CD8-positive, alpha-beta memory T cell (primary cell): ENCODE measurements at places on chromosomes 13 and 19. TPM values are rescaled to one million over a fixed set of nuclear protein-coding genes. Genes with fewer than 3 reads are reported as not detected.

ZFR2 gene
- total RNA-seq: 0.71 TPM

PIBF1 gene
- 21.7 TPM for total RNA-seq

CALR3 gene
- total RNA-seq: not detected

ATP8A2 gene
- total RNA-seq: 0.58 TPM

ZBTB45 gene
- total RNA-seq: 16.1 TPM

ZNF492 gene
- total RNA-seq: 1.5 TPM

ZNF426 gene
- 18.7 TPM for total RNA-seq

TNFRSF19 gene
- not detected for total RNA-seq

GJB6 gene
- 7.3 TPM for total RNA-seq

TEX29 gene
- not detected for total RNA-seq

PRODH2 gene
- not detected for total RNA-seq

C5AR1 gene
- 1.8 TPM for total RNA-seq

AMER2 gene
- not detected for total RNA-seq

ZNF317 gene
- 59.7 TPM for total RNA-seq

CLEC4G gene
- total RNA-seq: not detected

KLK14 gene
- 0.26 TPM for total RNA-seq

TDRD12 gene
- 0.15 TPM for total RNA-seq

IFI30 gene
- total RNA-seq: 33.3 TPM

OR7A5 gene
- not detected for total RNA-seq

ZNF540 gene
- 2.3 TPM for total RNA-seq

GFY gene
- total RNA-seq: not detected

WDR62 gene
- 15.8 TPM for total RNA-seq

LILRB4 gene
- total RNA-seq: 0.44 TPM

IL4I1 gene
- total RNA-seq: 35.6 TPM

FFAR2 gene
- total RNA-seq: not detected

ZNF264 gene
- total RNA-seq: 26.6 TPM

ZNF556 gene
- not detected for total RNA-seq
